Fibroblast of lung (primary cell): ENCODE measurements at places on chromosomes 7 and 10. TPM values are rescaled to one million over a fixed set of nuclear protein-coding genes. Genes with fewer than 3 reads are reported as not detected.
A peak's percentile ranks its signal among the peaks of the same experiment; 100 is the strongest.

Gene EPHA1
- 0.05 and 0.09 TPM in 2 replicates for polyA plus RNA-seq

DNA sequence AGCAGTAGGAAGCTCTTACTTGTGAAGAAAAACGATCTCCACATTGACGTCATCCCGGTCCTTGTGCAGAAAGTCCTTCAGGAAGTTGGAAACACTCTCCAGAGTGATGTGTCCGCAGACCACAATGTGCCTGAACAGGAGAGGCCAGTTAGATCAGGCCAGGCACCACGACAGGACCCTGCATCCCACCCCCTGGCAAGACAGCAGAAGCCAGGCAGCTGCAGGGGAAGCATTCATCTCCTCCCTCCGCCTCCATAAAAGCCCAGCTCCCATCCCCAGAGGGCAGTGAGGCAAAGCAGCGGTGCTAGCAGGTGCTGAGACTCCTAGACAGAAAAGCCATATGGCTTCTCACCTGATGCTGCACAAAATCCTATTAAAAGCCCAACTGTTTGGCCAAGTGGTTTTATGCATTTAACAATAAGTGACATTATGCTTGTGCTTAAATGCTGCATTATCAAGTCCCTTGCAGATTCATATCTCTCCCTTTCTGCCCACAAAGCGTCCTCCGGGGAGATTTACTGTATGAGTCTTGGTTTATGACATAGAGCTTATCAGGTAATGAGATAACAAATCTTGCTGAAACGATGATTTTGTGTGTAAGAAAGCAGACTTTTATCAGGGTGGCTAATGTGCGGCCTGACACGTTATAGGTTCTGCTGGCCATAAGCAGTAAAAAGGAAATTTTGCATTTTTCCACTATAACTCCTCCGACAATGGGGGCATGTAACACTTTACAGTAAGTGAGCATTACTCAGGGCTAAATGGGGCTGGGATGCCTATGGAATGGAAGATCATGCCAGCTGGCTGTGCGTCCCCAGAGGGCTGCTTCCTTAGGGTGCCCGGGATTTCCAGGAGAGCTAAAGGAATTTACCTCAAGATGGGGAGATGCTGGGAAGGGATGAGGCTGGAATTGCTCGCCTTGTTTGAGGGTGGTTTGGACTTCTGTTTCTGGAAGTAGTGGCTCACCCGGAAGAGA, 546.9 kb downstream of the KCNMA1 start:
- peak; percentile 32 for DNase-seq

DNA sequence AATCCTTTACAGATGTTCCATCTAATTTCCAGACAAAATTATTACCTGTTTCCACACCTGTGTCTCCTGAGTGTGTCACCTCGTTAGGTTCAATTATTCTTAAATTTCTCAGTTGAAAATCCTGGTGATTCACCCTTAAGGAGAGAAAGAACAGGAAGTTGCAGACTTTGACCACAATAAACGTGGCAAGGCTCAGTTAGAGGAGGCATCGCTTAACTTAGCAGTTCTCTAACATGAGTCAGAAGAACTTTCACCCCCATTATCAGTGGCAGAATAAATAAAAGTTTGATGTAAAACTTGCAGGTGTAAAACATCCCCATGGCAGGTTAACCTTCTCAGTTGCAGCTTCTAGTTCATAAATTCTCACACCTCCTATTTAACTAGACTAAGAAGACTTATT, 8.3 kb downstream of the XPNPEP1 start:
- peak; percentile 88 for DNase-seq

DNA sequence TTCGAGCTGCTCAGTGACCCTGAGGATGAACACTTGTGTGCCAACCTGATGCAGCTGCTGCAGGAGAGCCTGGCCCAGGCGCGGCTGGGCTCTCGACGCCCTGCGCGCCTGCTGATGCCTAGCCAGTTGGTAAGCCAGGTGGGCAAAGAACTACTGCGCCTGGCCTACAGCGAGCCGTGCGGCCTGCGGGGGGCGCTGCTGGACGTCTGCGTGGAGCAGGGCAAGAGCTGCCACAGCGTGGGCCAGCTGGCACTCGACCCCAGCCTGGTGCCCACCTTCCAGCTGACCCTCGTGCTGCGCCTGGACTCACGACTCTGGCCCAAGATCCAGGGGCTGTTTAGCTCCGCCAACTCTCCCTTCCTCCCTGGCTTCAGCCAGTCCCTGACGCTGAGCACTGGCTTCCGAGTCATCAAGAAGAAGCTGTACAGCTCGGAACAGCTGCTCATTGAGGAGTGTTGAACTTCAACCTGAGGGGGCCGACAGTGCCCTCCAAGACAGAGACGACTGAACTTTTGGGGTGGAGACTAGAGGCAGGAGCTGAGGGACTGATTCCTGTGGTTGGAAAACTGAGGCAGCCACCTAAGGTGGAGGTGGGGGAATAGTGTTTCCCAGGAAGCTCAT, 1.1 kb downstream of the DDIT4 start:
- DNase-seq: peak; percentile 32

- no peak for DNase-seq
These were observed 5.9 kb downstream of the EBF3 start for GRCh38 chr10:129958148-129958628.

DNA sequence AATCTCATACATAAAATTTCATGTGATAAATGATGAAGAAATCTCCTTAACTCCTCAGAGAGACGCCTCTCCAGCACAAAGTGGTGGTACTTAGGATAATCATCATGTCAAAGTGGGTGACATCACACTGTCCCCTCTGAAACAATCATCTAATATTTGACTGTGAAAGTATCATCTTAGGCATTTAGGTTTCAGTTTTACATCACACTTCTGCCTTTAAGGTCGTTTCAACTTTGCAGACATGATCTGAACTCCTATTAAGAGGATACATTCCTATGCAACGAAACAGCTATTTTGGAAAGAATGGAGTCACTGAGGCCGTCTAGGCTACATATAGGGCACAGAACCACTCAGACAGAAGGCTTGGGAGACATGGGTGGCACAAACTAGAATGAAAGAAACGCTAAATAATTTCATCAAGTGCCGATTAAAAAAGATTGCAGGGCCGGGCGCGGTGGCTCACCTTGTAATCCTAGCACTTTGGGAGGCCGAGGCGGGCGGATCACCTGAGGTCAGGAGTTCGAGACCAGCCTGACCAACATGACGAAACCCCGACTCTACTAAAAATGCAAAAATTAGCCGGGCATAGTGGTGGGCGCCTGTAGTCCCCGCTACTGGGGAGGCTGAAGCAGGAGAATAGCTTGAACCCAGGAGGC, 2.0 kb downstream of the VOPP1 start:
- no peak for DNase-seq

GRCh38 chr7:40447345-40447744, 312.5 kb downstream of the SUGCT start:
- no peak for DNase-seq

DNA sequence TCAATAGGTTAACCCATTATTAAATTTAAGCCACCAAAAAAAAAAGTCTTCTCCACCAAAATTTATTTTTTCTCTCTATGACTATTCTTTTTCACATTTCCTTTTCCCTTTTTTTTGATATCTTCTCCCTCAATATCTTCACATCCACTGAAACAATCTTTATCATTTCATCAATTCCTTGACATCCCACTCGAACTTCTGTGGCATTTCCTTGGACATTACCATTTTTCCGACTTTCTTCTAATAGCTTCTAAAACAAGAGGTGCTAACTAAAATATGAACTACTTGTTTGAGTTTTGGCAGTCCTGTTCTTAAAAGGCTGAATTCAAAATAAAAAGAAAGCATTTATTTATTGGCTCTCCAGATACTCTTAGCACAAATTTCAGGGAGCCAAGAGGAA, 684 bp upstream of the CTNNA3 start:
- DNase-seq: no peak
